Panc1 (cell line): ENCODE measurements at places on chromosomes 12 and 14.
A peak's percentile ranks its signal among the peaks of the same experiment; 100 is the strongest.

- DNase-seq, result no peak
Observed at GRCh38 chr12:72390146-72390545, 118.0 kb downstream of the TRHDE start.

DNA sequence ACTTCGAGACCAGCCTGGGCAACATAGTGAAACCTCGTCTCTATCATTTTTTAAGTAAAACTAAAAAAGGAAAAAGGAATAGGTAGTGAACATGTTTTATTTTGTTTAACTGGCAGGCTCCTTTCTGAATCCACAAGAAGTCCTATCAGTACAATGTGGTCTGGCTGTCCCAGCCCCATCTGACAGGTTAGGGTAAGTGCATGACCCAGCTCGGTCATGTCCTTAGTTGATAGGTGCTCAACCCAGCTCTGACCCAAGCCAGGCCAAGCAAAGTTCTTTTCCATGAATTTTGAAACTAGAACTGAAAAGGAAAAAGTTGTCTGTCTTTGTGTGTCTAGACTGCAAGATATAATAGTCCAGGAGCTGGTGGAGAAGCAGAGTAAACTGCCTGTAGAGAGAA lies 4.7 kb upstream of the NRDE2 start:
- DNase-seq, result no peak

DNA sequence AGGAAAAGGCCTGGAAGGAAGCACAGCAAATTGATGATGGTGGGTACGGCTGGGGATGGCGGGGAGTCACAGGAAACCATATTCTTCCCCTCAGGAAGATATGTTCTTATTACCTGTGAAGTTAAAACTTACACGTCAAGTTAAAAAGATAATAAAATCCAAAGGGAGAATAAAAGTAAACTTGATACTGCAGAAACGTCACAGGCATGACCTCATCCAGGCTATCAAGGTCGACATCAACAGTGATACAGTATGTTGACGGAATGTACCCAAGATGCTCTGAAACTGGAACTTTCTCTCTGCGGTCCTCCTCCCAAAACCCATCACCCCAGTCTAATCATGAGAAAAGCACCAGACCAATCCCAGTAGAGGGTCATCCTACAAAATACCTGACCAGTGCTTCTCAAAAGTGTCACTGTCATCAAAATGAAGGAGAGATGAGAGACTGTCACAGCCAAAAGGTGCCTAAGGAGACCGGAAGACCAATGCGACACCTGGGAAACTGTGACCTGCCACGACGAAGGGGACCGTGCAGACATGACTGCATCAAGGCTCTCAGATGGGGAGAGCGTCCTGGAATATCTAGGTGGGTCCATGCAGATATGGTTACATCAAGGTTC lies 74.6 kb downstream of the SCARB1 start:
- no peak for DNase-seq

GRCh38 chr12:101117842-101118241 lies 92.2 kb downstream of the SLC5A8 start:
- no peak for DNase-seq

DNA sequence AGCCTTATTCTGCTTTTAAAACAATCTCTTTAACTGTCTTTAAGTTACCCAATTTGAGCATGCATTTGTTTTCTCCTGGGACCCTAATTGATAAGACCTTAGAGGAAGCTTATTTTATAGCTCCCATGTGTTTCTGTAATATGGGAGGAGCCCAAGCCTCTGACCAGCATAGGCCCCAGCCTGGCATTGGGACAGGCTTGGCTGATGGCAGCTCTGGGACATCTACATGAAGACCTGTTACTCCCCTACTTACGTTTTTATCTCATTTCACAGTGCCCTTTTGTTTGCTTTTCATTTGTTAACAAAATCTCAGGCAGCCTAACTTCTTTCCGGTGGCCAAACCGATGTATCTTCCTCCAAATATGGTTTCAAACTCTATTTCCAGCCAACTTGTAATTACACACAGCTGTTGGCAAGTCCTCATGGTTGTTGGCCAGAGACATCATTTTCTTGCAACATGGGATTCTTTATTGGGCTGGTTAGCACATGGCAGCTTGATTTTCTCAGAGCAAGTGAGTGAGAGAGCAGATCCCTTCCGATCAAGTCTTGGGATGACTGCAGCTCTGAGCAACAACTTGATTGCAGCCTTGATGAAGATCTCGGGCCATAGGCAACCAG lies 1117.5 kb downstream of the AACS start:
- DNase-seq, result no peak

- peak; percentile 32 for DNase-seq
Observed at GRCh38 chr14:91119556-91120311, 5.9 kb downstream of the DGLUCY start.

GRCh38 chr12:101777978-101778377 lies 38.7 kb upstream of the SYCP3 start:
- DNase-seq, result no peak

GRCh38 chr12:105740970-105741725 lies 397.6 kb downstream of the NUAK1 start:
- no peak for DNase-seq
